ENCODE measurements at places on chromosomes 16 and 17.

GRCh38 chr16:81908466-81909262 is 102.6 kb downstream of the SDR42E1 start:
- DNase-seq = peak; percentile 10

DNA sequence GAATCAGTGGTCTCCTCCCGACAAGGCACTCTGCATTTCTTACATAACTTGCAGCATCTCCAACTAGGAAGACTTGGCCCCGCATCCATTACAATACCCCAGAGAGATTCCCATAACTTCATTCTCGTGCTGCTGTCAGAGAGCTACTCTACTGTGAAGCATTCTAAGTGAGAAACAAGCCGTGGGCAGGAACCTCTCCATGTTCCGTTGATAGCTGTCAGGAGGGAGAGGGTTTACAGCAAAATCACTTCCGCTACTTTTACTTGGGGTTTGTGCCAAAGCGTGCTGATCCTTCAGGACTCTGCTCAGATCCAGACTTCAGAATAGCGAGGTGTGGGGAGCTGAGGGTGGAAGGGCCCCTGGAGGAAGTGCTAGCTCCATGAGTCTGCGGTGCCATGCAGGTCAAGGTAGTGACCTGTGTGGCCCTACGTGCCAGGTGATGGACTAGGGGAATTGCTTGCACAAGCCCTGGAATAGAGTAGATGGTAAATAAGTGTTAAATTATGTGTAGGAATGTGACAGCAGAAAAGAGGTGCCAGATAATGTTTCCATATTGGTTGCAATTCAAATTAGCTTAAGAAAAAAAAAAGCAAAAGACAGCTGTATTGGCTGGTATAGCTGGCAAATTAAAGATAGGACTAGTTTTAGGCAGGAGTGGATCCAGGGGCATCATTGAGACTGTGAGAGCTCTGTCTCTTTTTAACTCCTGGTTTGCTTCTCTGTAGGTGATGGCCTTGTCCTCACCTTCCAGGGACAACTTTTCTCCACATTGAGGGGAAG is 358.5 kb upstream of the ERCC4 start:
- DNase-seq = no peak

DNA sequence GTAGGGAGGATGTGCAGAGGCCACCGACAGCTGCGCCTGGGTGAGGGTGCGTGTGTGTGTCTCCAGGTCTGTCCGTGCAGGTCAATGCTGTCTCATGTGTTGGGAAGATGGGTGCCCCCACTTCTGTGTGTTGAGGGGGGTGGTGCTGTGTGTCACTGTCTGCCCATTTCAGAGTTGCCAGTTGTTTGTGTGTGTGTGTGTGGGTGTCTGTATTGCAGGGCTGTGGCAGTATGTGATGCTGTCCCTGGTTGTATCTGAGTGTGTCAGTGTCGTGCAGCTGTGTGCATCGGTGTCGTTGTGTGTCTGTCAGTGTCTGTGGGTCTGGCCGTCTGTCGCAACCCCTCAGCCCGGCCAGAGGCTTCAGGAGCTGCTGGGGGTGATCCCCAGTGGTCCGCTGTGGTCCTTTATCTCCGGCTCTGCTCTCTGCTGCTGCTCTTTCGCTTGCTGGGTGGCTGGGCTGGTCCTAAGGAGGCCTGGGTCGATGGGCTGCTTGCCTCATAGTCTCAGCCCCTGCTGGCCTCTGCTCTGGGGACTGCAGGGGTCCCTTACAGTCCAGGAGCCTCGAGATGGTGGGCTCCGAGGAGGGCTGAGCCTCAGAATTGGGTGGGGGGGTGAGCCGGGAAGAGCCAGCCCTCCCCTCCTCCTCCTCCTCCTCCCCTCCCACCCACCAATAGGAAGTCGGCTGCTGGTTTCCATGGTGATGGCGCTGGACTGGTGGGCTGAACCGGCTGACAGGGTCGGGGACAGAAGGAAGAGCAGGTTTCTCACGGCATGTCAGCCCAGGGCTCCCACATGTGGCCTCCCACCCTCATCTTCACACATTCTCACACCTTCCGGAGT is at the start of gene TSPOAP1:
Gene TSPOAP1, minus strand, starts transcription at position 601 of the 840 bp plus-strand sequence. CDS start 875 bp downstream, outside the sequence.
- DNase-seq = no peak

- no peak for DNase-seq
These were observed 68.5 kb downstream of the ZDHHC7 start for GRCh38 chr16:84942786-84943185.

DNA sequence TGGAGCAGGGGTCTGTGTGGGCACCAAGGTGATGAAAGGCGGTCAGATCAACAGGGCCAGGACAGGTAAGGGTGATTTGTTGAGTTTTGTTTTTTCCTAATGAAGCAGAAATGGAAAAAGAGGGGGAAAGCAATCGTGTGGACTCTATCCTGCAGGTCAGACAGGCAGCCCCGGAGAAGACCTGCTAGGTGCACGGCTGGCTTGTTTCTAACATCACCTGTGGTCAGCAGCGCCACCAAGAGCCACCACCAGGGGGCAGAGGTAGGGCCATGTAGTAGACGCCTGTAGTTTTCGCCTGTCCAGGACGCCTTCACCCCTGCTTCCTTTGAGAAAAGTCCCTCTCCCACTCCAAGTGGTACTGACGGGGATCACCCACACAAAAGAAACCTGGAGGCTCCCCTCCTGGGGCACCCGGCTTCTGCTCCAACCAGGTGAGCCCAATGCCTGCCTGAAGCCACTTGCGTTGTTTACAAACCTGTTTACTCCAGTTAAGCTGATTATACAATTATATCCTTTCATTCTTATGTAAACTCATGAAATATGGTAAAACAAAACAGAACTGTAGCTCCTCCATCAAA is 54.2 kb upstream of the SEC14L1 start:
- peak; percentile 38 for DNase-seq

- DNase-seq = no peak
These were observed 124.4 kb upstream of the SDK2 start for GRCh38 chr17:73768691-73769090.

- no peak for DNase-seq
These were observed 21.7 kb upstream of the PAFAH1B1 start for GRCh38 chr17:2571523-2572303.

GRCh38 chr16:2154533-2155090 is 970 bp upstream of the TRAF7 start:
- no peak for DNase-seq

GRCh38 chr17:9022573-9023391 is 1.5 kb downstream of the NTN1 start:
- DNase-seq = no peak

GRCh38 chr17:77083531-77083930 is 57.2 kb upstream of the SEC14L1 start:
- DNase-seq = no peak

DNA sequence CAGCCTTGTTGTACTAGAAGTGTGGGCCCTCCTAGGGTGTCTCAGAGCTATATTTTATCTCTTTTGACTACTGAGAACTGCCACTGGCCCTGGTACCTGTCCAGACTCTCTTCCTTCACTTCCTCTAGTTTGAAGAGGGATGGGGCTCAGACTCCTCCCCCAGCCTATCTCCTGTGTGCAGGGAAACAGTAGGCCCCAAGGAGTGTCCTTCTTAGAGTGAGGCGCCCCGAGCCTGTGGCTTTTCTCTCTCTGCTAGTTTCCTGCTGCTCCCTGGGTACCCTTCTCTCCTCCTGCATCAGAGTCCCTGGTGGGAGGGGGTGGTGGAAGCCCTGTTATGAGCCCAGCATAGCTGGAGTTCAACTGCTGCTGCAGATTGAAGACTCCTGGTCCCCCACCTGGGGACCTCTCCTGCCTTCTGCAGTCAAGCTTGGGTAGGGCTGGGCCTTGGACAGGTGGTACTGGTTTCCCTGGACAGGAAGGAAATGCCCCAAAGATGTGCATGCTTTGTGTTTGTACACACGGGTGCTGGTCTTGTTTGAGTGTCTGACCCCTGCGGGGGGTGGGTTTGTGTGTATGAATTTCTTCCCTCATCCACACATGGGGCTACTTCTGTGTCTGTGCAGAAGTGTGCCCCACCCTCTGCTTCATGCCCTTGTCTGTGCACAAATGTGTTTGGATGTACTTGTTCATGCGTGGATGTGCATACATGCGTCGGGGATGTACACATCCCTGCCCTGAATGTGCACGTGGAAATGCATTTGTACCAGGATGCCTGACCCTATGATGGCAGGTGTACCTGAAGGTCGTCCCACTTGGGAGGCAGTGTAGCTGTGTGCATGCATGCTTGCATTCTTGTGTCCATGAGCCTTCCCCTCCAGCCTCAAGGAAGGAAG is 6.9 kb downstream of the RARA start:
- DNase-seq = no peak

DNA sequence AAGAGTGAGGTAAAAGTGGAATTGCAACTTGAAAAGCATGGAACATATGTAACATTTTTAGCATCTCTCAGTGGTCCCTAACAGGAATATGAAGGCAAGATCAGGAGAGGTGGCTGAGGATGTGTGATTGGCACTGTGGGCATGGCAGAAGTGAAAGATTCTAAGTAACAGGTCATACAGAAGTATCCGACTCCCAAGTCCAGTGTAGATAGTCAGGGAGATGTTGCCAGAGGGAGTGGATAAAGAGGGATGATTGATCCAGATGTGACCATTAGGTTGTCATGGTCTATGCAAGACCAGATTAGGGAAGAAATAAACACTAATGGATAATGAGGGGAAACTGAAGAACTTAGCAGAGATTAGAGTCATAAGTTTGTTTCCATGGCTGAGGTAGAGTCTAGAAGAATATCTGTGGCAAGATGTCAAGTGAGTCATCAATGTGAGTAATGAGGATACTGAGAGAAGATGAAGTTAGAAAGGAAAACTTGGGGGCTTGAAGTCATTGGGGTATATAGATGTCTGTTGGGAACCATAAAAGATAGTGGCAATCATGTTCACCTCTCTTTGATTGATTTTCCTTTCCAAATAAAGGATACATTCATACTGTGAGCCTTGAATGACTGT is 23.9 kb upstream of the CAPNS2 start:
- no peak for DNase-seq

DNA sequence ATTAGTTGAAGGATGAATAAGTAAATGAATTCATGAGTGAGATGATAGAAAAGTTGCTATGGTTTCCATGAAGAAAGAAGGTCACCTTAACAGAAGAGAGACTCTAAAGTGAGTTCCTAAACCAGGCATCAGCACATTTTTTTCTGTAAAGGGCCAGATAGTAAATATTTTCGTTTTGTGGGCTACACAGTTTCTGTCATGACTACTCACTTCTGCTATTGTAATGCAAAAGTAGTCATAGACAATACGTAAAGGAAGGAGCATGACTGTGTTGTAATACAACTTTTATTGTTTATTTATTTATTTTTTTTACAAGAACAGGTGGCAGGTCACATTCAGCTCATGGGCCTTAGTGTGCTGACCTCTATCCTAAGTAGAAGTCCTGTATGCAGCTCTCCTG is 426.1 kb upstream of the DYNLRB2 start:
- no peak for DNase-seq

DNA sequence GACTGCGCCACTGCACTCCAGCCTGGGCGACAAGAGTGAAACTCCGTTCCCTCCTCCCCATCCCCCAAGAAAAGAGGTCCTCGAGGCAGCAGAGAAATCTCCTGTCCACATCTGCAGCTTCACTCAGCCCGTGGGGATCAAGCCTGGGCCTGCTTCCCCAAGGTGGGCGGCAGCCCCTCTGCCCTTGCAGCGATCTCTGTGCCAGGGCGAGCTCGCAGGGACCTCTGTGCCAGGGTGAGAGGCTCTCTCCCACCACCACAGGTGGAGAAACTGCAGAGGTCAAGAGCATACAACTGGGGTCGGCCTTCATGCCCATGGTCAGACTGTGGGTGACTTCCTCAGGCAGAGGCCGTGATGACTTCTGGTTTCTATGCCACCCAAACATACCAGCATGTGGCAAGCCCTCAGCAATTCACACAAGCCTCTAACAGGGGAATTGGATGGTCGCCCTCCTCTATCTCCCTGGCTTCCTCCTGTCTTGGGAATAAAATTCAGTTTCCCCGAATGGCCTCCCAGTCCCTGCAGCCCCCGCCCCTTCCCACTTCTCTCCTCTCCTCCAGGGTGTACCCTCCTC is 5.5 kb downstream of the SLC43A2 start:
- no peak for DNase-seq

GRCh38 chr17:67769231-67769630 is 51.5 kb downstream of the NOL11 start:
- DNase-seq = no peak

DNA sequence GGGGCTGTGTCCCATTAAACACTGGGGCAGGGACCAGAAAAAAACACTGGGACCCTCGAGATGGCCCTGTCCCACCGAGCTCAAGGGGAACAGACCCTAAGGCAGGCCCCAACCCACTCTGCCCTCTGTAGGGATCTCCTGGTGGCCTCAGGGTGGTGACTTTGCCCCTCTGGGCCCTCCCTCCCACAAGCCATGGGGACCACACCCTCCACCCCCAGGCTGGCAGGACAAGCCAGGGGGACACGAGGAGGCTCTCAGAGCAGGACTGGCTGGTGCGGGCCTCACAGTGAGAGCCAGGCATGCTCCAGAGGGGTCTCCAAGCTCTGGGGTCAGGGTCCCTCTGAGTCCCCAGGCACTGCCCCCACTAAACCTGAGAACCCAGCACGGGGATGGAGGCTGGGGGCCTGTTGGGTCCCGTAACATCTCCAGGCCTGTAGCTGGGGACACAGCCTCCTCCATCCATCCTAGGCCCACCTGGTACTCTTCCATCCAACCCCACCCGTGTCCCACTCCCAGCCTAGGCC is 14.5 kb upstream of the SRRM2 start:
- no peak for DNase-seq

DNA sequence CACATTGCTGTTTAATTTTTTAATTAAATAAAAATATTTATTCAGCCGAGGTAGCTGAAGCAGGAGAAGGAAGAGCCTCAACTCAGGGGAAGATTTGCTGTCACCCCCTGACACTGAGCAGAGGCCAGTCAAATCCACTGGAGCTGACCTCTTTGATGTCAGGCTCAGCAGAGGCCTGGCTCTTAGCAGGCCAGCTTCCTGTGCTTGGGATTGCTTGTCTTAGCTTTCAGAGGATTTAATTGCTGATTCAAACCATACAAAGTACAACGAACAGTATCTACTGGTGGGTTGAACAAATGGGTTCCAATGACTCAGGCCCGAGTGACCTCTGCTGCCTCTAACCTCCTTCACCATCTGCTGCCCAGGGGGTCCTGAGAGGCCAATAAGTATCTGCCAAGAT is 417.0 kb upstream of the HSBP1 start:
- no peak for DNase-seq

DNA sequence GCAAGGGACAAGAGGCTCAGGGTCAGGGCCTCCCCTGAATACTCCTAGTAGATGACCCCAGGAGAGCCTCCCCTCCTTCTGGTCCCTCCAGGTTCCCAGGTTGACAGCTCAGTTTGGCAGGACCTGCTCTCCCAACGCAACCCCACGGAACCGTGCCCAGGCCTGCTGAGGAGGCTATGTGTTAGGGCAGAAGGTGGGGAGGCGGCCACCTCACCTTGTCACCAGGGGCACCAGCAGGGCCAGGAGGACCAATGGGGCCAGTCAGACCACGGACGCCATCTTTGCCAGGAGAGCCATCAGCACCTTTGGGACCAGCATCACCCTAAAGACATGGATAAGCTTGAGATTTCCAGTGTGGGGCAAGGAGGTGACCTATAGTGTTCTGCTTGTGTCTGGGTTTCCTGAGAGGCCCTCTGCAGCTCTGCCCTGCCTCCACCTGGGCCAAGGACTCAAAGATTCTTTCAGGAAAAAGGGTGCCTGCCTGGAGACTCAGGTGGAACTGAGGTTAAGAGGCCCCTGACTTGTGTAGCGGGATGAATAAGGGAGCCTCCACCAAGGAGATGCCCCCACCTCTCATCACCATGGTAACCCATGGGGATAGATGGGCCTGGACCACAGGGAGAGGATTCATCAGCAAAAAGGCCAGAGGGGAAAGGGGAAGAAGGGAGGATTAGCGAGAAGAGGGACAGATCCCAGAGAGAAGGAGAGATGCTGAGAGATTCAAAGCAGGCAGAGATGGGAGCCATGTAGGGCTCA is 10.7 kb downstream of the COL1A1 start:
- DNase-seq = no peak
